ENCODE measurements at places on chromosomes 3 and 15.
A peak's percentile ranks its signal among the peaks of the same experiment; 100 is the strongest.

DNA sequence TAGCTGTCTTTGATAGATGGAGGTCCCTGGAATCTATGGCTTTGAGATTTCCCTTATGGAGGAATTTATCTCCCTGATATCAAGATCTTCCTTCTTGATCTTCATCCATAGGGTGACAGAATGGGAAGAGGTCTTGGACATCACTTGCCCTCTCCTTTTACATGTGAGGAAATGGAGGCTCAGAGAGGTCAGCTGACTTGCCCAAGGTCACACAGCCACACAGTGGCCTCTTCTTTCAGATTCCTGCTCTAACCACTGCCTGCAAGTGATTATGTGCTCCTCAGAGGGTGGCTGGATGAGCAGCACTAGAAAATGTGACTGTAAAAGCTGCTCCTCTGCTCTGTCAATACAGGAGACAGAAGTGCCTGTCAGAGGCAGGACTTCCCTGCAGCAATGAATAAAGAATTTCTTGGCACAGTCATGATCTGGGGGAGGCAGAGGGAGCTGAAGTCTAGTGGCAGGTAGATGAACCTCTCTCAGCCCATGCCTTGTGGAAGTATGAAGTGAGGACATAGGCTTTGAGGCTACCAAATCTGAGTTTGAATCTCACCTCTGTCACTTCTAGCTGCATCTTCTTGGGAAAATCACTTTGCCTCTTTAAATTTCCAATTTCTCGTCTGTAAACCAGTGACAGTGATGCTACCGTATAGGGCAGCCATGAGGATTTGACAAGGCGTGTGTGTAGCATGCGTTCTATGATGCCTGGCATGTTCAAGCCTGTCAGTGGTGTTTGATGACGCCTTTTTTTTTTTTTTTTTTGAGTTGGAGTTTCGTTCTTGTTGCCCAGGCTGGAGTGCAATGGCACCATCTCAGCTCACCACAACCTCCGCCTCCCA, 12.0 kb downstream of the SSUH2 start:
- DNase-seq, result no peak

GRCh38 chr3:188060840-188061544, 93.0 kb upstream of the LPP start:
- no peak for DNase-seq

GRCh38 chr3:36740787-36741186, 23.6 kb downstream of the DCLK3 start:
- DNase-seq, result no peak

- DNase-seq, result no peak
Observed at GRCh38 chr3:16200411-16200810, 25.9 kb downstream of the GALNT15 start.

GRCh38 chr3:63429905-63430304, 151.8 kb downstream of the SYNPR start:
- DNase-seq, result no peak

DNA sequence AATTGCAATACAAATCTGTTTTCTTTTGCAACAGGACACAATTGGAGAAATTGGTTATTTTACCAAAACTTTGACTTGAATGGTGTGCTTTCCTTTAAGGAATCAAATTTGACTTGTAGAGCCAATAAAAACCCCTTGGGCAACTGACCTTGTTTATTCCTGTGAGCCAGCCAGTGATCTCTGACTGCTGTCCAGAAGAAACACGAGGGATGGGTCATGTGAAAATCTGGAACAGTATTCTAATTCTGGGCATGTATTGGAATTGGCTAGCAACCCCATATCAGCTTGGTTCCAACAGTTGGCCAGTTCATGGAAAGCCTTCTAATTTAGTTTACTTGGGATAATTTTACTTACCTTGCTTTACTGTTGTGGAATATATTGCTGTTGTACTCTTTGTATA, 19.1 kb upstream of the HHATL start:
- DNase-seq, result no peak

- DNase-seq, result no peak
Observed at GRCh38 chr15:101433396-101433795, 56.1 kb downstream of the PCSK6 start.

DNA sequence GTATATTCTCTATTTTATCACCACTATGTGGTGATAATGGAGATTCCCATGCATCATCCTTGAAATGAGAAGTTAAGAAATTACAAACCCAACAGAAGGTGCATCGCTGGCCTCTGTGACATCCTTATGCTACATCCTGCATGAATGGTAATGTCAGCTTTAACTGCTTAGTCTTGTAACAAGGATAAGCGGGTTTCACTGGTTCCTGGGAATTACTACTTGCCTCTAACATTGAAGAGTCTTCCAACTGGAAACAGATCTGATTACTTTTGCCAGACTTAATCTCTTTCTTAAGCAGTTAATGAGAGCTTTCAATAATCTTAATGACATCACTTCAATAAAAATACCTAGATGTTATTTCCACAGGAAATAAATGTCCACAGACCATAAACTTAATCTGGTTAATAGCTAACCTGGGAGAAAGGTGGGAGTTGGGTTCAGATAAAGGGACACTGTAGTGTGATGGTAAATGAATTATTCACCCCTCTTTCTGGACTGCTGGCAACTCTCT, 44.0 kb downstream of the FMN1 start:
- no peak for DNase-seq

GRCh38 chr3:159829056-159829455, 159.6 kb upstream of the IL12A start:
- DNase-seq, result no peak

DNA sequence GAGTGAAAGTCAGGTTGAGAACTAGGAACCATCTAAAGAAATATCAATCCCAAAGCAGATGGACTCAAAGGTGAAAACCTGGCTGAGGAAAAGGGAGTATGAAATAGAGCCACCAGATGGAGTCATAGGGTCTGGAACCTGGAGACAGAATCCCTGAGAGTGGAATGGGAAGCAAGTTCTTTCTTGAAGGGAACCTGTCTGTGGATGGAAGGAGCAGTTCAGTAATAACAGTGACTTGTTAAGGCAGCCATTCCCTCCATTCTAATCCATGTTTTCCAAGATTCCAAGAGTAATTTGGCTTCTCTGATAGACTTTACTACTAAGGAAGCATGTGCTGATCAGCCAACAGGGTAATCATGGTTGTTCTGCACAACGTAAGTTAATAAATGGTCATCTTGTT, 22.5 kb upstream of the AQP9 start:
- no peak for DNase-seq

DNA sequence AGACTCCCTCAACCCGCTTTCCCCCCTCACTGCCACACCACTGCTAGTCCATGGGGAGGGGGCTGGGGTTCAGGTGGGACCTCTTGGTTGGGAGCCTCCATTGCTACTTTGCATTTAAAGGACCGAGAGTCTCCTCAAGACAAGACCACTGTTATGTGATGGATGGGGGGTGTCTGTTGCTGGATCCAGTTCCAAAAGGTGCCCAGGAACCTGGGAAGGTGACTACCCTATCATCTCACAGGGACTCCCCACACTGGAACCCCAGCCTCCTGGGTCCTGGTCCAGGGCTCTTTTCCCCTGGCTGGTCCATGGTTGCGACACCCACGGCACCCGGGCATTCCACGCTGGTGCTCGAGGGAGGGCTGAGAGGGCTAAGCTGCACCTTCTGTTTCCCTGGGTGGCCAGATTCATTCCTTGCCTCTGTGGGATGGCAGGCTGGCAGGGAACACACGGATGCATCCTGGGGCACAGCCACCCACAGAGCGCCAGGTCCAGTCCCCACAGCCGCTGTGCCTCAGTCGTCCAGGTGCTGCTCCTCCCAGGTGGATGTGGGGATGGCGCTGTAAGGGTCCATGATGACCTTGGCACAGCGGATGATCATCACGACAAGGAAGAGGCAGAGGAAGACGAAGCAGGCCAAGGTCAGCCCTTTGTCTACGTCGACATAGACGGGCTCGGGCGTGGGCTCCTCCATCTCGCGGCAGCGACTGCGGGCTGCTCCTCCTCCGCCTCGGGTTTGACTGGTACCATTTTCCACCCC, 48.6 kb downstream of the FAH start:
- DNase-seq, result no peak

- no peak for DNase-seq
Observed at GRCh38 chr3:98561727-98562521, 30.1 kb downstream of the GPR15 start.

DNA sequence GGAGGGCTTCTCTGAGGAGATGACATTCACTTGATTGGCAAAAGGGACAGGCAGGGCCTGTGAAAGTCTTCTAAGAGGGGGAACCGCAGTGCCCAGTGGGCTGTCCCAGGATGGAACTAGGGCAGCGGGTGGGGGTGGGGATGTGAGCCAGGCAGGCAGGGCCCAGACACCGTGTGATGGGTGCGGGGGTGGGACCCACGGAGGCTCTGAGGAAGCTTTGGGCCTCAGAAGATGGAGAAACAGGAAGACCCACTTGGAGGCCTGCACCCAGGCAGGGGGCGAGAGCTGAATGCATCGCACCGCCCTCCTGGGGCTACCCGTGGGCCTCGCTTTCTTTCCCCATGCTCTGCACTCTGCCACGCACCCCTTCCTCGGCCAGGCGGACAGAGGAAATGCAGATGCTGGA, 32.9 kb upstream of the ACAD9 start:
- no peak for DNase-seq

GRCh38 chr3:188390775-188391443, 237.0 kb downstream of the LPP start:
- no peak for DNase-seq

GRCh38 chr15:90087454-90088154, 14.7 kb downstream of the IDH2 start:
- peak; percentile 50 for DNase-seq

- no peak for DNase-seq
Observed at GRCh38 chr15:65409036-65409631, 13.6 kb downstream of the IGDCC4 start.

DNA sequence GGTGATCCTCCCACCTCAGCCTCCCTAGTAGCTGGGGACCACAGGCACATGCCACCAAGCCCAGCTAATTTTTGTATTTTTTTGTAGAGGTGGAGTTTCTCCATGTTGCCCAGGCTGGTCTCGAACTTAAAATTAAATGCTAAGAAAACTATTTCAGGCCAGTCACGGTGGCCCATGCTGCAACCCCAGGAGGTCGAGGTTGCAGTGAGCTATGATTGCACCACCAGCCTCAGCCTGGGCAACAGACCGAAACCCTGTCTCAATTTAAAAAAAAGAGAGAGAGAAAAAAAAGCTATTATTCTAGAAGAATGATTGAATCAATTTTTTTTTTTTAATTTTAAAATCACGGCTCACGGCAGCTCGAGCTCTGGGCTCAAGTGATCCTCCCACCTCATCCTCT, 4.7 kb downstream of the SLC51A start:
- DNase-seq, result no peak

DNA sequence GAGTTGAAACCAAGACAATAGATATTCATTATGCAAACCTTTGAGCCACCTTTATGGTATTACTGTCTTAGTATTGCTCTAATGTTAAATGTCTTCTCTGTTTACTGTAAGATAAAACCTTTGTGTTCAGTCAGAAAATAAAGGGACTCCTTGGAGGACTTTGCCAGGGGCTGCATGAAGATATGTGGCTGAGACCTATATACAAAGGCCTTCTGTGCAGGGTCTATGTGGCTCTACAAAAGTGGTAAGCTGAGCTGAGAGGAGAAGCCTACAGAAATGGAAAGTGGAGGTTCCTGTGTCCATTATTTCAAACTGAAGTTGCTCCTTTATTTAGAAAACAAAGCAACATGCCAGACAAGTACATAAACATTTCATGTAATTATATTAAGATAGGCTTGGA, 131.5 kb downstream of the FNDC3B start:
- DNase-seq, result no peak

DNA sequence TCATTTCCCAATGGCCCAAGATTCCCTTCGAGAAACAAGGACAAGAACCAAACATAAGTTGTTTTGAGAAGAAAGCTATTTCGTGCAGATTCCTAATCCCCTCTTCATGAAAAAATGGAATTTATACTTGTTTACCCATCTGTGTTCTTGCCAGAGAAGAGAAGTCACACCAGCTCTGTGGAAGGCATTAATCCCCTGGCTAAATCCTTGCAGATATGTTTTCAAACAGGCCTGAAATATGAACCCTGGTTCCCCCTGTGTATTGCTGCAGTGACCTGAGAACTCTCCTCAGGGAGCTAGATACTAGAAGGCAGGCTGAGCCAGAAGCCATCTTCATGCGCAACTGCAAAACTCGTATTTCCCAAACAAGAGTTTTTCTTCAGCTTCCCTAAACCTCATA, 337.7 kb downstream of the NEK10 start:
- no peak for DNase-seq

DNA sequence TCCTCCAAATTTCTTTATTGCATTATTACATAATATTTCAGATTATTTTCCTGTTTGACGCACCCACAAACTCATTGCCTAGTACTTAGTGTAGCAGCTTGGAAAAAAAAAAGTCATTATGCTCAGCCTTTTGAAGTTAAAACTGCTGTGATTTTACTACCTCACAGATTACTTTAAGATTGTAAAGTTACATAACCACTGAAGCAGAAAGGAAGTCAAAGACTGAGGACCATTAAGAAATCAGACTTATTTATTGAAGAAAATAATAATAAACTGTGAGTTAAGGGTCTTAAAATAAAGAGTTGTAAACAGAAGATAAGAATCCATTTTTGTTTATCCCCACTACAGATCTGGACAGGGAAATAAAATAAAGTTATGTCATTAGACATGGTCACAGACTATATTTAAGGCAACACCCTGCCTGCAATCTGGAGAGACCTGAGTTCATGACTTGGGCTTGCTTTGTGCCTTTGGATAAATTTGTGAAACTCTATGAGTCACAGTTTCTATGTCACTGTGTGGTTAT, 212.1 kb upstream of the ROBO2 start:
- no peak for DNase-seq
